ENCODE measurements at places on chromosomes 12 and 14.

DNA sequence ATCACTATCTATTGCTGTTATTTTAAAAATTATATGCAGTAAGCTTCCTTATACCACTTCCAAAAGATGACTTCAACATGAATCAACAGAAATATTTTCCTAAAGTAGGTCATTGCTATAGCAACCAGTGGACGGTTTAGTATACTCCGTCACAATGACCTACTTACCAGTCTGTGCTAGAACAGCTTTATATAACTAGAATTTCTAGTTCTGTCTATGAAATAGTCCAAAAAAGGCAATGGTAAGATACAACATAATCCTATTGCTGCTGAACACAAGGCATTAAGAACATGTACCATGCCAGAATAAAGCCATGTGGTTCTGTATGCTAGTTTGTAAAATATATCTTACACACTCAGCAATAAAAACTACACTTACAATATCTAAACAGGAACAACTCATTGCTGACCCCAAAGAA lies 40.7 kb upstream of the MTERF2 start:
- no peak for DNase-seq

DNA sequence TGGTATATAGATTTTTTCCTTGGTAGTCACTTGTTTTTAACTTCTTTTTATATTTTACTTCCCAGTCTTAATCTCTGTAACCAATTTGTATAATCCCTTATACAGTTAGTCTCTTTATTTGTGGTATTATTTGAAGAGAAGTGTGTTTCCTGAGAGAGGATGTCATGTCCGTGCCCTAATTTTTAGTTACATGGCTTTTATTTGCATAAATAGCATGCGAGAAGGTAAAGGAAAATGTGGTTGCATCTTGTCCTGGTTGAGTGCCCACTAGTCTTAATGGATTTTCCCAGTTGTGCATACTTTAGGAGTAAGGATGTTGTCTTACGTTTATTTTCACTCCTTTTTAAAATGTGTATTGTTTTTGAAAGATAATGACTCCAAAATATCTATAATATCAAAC lies 27.5 kb downstream of the RAP1B start:
- DNase-seq = no peak

DNA sequence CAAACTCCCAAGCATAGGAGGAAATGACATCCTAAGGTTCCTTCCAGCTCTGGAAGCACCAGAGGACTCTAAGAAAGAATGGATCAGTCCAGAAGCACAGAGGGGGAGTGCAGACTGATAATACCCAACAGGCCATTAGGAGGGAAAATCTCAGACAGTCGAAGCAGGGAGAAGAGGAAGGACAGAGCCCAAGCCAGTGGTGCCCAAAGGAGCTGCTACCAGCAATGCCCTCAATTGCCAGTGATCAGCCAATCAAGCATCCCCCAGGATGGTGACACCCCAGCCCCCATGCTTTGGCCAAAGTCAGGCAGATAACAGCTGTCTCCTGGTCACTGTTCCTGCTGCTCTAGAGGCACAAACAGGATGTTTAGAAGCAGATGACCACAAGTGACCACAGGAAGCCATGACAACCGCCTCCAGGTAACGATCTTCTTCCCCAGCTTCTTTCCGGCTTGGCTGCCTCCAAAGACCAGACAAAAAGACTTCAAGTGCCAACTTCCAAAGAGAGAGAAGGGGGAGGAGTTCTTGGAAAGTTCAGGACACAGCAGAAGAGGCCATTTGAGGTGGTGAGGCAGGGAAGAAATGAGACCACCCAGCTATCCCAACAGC lies 16.2 kb downstream of the PXN start:
- DNase-seq = no peak

DNA sequence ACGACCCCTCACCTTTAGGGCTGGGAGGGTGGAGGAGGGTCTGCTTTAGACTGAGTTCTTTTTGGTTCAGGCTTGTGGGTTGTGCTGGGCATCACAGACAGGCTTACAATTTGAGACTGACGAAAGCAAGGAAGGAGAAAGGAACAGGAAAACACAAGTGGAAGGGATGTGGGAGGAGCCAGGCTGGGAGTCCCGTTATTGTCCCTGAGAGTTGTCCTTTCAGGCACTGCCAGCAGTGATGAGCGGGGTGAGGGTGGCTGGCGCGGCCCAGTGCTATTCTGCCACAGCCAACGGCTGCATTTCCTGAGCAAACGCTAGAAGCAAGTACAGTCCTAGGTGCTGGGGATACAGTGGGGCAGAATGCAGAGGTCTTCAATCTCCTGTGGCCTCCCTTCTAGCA lies 29.2 kb upstream of the TSPAN9 start:
- no peak for DNase-seq

DNA sequence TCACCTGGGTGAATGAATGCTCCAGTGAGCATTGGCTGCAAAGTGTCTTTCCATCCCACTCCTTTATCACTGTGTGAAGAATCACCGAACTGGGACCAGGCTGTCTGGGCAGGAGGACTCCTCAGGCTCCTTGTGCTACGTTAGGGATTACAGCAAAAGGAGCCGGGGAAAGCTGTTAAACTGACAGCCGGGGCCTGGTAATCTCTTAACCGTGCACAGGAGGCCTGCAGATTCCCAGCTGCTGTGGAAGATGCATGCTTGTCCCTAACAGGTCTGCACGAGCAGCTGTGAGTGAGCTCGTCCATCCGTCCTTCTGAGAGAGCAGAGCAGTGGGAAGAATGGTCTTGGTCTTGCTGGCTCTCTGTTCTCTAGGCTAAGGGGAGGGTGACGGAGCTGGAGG lies 231.5 kb downstream of the AACS start:
- DNase-seq = no peak

- DNase-seq = no peak
Observed at GRCh38 chr12:11592484-11592883, 57.0 kb upstream of the ETV6 start.

DNA sequence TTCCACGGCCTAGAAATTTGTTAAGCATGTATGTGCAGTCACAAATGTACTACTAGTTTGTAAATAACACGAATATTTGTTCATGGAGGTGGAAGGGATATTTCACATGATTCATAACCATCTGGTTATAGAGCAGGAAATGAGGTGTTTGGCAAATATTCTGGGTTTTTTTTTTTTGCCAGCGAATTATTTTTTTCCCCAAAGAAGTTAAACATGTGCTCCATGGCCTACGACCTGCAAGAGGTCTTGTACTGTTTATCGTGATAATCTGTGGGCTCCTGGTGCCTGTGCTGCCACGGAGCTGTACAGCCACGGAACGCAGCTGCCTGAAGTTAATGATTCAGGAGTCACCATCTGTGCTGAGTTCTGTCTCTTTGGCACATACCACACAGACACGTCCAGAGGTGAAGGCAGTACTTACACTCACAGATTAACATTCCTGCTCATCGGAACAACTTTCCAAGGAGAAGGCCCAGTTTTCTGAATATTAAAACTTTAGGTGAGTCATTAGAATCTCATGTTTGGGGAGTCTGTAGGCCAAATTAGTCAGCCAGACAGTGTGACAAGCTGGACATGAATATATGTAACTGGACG lies 156.3 kb downstream of the TMX1 start:
- no peak for DNase-seq

GRCh38 chr12:110880651-110881050 lies 33.9 kb downstream of the CCDC63 start:
- DNase-seq = no peak

GRCh38 chr14:37697489-37698121 lies 102.2 kb downstream of the TTC6 start:
- DNase-seq = no peak

DNA sequence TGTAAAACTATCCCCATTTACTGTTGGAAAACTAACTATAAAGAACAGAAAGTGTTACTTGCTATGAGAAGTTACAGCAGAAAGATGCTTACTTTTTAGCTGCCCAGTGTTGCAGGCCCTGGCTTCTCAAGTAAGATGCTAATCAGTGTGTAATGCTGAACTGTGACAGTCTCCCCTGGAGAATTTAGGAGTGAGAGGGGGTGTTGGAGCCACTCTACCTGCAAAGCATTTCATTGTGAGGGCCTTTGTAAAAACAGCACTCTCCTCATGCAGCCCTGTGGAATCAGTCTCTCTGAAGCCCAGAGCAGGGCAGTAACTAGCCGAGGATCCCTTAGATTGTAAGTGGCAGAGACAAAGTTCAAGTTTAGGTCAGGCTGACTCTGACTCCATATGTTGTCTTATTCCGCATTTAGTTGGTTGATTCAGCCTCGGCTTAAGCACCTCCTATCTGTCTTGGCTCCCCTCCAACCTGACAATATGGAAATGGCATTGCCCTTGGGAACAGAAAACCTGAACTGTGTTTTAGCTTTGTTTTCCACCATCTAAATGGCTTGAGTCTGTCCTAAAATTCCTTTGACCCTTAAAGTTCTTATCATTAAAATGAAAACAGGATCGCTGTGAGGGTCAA lies 141.3 kb downstream of the PRKCH start:
- DNase-seq = no peak

GRCh38 chr12:52305921-52306705 lies 14.8 kb upstream of the KRT81 start:
- DNase-seq = no peak

DNA sequence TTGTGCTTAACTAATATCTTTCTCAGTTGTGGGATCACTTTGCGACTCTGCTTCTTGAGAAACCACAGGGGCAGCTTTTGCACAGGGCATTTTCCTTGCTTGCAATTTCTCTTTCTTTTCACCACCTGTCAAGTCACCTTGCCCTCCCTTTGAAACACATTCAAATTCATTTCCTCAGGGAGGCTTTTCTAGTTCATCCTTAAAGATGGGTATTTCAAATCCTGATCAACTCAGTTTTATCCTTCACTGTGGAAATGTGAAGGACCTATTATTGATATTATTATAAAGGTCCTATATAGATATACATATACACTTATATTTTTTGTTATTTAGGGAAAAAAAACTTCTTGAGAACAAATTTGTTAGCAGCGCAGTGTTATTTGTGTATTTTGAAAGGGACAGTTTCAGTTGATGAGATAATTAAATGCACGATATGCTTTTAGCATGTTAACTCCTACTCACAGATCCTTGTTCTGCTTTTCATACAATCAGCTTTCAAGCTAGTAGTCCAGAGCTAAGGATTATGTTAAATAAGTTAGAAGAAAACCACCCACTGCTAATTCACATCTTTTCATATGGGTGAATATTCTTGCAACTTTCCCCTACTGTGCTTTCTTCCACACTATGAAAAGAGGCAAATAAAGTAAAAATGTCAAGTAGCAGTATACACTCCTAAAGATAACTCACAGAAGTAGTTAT lies 501.4 kb upstream of the RGS6 start:
- DNase-seq = no peak

All from stimulated activated naive CD4-positive, alpha-beta T cell (primary cell).